Panc1 (cell line): ENCODE measurements at places on chromosomes 11 and 22. TPM values are rescaled to one million over a fixed set of nuclear protein-coding genes. Genes with fewer than 3 reads are reported as not detected.

GRCh38 chr11:117840881-117841550, 16.5 kb upstream of the FXYD2 start:
- H3K36me3 ChIP-seq, result no peaks in the 10 kb centered on the region
- DNase-seq, result no peak

DNA sequence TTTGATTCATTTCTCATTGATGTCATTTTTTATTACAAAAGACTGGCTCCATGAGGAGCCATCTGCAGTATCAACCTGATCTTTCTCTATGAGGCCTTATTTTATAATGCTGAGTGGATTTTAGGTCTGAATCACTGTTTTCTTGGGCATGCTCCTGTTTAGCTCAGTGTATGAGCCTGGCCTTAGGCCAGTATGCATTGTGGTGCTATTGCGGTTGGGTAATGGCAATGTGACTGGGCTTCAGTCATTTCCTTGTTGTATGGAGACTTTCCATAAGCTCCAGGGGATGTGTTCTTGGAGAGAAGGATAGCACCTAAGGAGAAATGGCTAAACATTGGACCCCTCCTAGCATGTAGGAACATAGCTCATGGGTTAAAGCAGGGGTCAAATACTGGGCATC, 293.2 kb downstream of the NELL1 start:
- no peak overlapping the region for H3K27ac ChIP-seq
- no peak overlapping the region for H3K4me3 ChIP-seq
- no peaks in the 10 kb centered on the region for H3K36me3 ChIP-seq
- H3K27me3 ChIP-seq, result no peaks in the 10 kb centered on the region
- no peak for DNase-seq

DNA sequence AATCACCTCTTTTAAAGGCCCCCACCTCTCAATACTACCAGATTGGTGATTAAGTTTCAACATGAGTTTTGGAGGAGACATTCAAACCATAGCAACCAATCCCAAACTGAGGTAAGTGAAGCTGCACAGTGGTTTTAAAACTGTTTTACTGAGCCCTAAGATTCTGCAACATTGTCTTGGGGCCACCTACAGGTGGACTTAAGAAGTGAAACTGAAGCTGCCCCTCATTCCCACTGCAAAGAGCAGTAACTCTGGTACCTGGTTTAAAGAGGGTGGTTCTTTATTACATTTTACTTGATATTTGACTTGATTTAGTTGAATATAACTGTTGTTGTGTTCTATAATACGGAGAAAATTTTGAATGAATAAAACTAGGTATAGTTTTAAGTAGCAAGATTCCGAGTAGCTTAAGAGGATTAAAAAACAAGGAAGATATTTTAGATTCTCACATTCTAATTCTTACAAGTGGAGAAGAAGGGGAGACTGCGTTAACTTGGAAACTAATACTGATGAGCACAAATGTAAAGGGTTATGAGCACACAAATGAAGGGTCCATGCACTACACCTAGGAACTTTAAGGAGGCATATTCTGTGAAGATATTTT, 26.7 kb downstream of the SYT9 start:
- no peaks in the 10 kb centered on the region for H3K4me1 ChIP-seq
- H3K27me3 ChIP-seq, result no peaks in the 10 kb centered on the region
- DNase-seq, result peak; percentile 51
- no peaks in the 10 kb centered on the region for H3K36me3 ChIP-seq
- no peak overlapping the region for H3K27ac ChIP-seq

- H3K4me1 ChIP-seq, result peaks cover 14% of the 10 kb centered on the region
- H3K36me3 ChIP-seq, result no peaks in the 10 kb centered on the region; the same call in 1 of the 2 replicates
- H3K4me3 ChIP-seq, result no peak overlapping the region
- no peaks in the 10 kb centered on the region for H3K27me3 ChIP-seq
Observed at GRCh38 chr11:74069146-74070046, 60.5 kb upstream of the UCP3 start.

DNA sequence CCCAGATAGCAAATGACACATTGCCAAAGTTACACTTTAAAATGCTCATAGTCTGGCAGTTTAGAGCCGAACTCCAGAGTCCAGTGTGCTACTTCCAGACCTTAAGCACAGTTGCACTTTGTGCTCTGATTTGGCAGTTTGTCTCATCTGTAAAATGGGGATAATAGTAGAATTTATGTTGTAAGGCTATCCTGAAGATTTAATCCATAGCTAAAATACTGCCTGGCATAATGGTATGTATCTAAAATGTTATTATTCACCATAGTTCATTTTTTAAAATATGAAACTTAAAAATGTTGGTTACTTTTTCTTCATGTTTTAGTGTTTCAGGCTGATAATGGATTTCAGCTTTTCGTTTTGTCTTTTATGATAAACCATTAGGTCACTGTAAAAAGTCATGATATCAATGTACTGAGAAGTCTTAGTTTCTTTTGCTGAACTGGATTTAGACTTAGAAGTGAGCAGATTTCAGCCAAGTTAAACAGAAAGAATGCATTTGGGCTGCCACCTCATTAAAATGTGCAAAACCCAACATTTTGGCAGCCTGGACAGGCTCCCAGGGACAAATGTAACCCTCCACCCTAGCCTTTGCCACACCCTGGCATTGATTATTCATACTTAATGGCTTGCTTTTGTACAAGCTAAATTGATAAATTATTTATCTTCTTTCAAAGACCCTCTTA, 933 bp downstream of the OLFML1 start:
- H3K27me3 ChIP-seq, result peaks cover 8% of the 10 kb centered on the region; the same call in 1 of the 2 replicates
- no peak for DNase-seq
- H3K4me3 ChIP-seq, result no peak overlapping the region
- H3K4me1 ChIP-seq, result no peaks in the 10 kb centered on the region
- H3K27ac ChIP-seq, result no peak overlapping the region

DNA sequence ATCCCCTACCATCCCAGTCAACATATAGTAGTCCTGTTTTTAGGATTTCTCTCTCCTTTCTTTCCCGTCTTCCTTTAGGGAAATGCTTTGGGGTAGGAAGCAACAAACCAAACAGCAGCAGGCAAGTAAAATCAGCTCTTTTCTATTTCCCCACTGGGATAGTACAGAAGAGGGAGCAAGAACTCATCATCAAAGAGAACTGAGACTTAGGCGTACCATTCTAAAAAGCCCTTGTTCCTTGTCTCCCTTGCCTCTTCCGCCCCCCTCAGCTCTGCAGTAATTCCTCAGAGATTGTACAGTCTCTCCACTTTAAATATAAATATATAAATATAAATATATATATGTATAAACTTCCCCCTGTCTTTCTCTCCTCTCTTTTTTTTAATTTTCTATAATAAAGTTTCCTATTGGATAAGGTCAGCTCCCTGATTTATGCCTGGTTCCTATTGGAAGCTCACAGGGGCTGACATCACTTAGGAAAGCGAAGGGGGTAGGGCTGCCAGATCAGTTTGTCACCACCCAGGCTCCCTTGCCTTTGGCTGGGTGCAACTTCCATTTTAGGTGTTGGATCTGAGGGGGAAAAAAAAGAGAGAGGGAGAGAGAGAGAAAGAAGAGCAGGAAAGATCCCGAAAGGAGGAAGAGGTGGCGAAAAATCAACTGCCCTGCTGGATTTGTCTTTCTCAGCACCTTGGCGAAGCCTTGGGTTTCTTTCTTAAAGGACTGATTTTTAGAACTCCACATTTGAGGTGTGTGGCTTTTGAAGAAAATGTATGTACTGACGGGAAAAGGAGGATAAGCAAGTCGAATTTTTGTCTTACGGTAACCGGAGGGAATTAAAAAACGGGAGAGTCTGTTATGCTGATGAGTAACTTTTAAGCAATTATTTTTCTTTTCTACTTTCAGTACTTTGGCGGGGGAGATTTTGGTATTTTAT, at the start of gene CTNND1:
Gene CTNND1 (plus strand): TSS at position 502 of the 934 bp plus-strand sequence. CDS start 29,677 bp downstream, outside the sequence.
- peaks cover 20% of the 10 kb centered on the region for H3K4me1 ChIP-seq
- peak within 1 kb of the TSS; percentile 99 for H3K4me3 ChIP-seq
- H3K27me3 ChIP-seq, result no peaks in the 10 kb centered on the region
- peak; percentile 86 for DNase-seq
- H3K36me3 ChIP-seq, result peaks cover 8% of the 10 kb centered on the region; the same call in 1 of the 2 replicates

DDB1 gene
- 217 TPM for total RNA-seq
